ENCODE measurements at places on chromosomes 1 and 21.

GRCh38 chr1:56132520-56132919 lies 446.8 kb downstream of the PLPP3 start:
- DNase-seq = no peak

DNA sequence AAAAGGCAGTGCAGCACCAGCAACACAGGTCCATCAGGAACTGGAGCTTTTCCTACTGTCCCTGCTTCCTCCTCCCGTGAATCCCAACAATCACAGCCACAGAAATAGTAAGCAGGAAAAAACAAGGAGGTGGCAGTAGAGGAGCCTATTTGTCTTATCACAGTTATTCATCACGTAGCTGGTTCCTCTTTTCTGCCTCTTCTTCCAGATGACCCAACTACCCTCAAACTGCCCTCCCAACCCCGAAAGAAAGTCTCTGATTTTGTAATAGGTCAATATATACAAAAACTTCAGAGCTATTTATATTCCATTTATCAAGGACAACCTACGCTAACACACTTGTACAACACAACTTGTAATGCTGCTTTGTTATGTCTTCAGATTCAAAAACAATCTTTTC lies 21.4 kb downstream of the GNB1 start:
- DNase-seq = no peak

DNA sequence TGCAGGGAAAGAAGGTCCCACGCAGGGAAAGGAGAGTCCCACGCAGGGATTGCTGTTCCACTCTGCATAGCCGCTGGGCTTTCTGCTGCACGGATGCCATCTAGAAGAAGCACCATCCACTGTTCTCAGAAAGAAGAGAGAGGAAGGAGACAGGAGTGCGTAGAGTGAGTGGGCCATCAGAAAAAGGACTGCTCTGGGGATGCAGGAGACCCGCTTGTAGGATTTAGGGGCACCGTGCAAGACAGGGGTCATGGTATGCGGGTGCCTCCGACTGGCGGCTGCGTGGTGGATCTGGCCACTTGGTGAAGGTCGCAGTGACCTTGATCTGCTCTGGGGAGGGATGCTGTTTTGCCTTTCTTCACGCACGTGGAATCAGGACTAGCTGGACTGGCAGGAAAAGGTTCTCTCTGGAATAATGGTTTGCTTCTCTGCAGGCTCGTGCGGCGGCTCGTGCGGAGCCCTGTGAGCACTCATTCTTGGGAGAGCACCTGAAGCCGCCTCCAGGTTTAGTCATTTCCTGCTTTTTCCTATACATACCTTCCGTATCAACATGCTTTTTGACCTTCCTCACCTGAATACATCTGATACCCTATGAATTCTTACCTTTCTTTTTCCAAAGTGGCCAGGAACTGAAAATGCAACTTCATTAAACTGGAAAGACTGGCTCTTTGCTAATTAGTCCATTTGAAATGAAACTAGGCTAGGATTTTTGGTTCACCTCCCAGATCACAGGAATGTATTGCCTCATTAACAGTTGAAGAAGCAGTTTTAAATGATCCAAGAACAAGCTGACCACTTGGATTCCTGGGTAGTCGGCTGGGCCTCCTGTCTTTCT lies 181.6 kb downstream of the KIF26B start:
- DNase-seq = no peak

- no peak for DNase-seq
These were observed 141.0 kb downstream of the FOXD2 start for GRCh38 chr1:47578721-47579419.

GRCh38 chr1:240295811-240296210 lies 204.1 kb downstream of the FMN2 start:
- no peak for DNase-seq

GRCh38 chr1:42680921-42681683 lies 1.1 kb upstream of the YBX1 start:
- DNase-seq = no peak

- DNase-seq = no peak
These were observed 70.3 kb upstream of the KCNK1 start for GRCh38 chr1:233543338-233544255.

DNA sequence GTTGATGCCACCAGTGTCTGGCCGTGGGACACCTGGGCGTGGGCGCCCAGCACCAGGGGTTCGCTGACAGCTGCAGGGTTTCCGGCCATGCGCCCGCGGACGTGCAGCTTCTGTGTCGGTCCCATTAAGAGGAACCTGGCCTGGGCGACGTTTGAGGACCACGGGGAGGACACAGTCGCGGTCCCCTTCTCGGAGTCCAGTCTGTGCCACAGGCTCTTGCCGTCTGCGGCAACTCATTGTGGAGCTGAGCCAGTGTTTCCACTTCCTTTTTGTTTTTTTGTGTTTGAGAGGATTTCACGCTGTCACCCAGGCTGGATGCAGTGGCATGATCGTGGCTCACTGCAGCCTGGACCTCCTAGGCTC lies 1.6 kb upstream of the C1orf159 start:
- DNase-seq = no peak

GRCh38 chr1:44305962-44306422 lies 49.1 kb downstream of the ERI3 start:
- no peak for DNase-seq

GRCh38 chr1:217917281-217917887 lies 286.2 kb downstream of the SPATA17 start:
- no peak for DNase-seq

DNA sequence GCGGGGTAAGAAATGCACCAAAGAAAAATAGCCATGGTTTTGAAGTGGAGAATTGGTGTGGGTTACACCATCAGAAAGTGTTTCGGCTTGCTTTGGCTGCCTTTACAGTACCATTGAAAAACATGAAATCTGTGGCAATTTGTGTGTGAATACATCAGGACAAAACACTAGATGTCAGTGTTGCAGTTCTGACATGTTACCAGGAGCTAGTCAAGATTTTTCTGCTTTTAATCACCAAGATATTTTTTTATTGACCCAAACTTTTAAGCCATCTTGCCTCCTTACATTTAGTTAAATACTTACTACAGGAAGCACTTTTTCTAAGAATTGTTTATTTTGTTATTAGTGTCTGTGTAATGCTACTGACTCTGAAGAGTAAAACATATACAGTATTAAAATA lies 14.3 kb downstream of the RRP15 start:
- no peak for DNase-seq

DNA sequence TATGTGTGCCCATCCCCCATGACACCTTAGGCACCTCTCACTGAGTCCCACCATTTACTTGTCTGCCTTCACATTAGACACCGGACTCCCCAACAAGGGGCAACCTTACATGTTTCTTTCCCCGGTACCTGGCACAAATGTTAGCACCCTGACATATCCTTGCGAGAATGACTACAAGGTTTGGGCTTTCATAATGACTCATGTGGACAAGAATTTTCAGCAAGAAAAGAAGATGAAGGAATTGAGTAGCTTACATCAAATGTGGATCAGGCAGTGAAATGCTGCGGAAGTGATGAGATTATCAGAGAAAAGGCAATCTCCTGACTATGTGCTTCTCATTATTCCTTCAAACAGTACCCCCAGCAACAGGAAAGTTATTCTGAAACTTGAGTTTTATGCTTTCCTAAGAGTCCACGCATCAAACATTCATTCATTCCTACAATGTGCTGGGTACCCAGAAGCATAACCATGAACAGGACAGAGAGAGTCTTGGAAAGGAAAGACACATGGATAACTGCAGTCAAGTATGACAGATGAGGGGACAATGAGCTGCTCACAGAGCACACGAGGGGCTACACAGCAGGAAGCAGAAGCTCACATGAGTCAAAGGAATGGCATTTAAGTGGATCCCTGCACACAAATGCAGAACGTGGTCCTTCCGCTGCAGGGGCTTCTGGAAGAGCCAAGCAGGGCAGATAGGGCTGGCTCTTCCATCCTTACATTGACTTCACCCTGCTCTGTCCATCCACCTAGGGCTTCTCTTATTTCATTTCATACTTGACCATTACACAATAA lies 112.1 kb downstream of the PCNX2 start:
- no peak for DNase-seq

- no peak for DNase-seq
These were observed 46.5 kb upstream of the KIF26B start for GRCh38 chr1:245108246-245108645.

DNA sequence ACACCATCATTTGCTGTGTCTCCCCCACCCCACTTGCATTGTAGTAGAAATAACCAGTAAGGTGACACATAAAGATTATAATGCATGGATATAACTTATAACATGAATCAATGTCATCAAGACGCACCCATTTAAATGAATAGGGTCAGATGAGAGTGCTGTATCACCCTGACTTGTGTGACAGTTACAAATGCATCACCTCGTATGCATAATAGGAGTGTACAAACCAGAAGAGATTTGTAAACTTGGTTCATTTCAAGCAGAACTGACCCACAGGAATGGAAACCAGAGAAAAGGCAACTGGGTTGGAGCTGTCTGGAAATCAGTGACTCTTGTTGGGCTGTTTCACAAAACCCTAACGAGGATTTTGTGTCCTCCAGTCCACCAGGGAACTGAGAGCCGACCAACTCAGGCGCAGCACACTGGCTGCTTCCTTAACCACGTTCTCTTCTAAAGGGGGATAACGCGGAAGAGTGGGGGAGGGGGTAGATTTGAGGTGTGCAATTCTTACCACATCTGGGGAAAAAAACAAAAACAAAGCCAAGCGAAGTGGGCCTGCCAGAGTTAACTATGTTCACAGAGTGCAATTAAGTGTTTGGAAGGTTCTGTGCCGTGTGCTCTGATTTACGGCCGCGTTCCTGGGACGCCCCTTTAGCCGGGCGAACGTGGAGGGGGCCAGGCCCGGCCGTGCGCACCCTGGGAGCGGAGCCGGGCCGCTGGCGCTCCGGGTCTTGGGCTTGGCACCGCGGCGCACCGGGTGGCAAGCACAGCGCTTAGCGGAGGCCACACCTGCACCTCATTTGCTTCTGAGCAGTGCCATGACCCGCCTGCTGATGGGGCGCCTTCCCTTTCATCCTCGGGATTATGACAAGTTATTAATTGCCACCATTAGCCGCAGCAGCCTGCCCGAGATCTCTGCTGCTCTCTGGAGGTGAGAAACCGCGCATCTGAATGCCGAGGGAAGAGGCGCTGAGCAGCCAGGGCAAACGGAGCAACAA lies 248.8 kb upstream of the FOXD3 start:
- no peak for DNase-seq

GRCh38 chr1:223714849-223715603 lies 2.7 kb downstream of the CAPN2 start:
- DNase-seq = no peak

DNA sequence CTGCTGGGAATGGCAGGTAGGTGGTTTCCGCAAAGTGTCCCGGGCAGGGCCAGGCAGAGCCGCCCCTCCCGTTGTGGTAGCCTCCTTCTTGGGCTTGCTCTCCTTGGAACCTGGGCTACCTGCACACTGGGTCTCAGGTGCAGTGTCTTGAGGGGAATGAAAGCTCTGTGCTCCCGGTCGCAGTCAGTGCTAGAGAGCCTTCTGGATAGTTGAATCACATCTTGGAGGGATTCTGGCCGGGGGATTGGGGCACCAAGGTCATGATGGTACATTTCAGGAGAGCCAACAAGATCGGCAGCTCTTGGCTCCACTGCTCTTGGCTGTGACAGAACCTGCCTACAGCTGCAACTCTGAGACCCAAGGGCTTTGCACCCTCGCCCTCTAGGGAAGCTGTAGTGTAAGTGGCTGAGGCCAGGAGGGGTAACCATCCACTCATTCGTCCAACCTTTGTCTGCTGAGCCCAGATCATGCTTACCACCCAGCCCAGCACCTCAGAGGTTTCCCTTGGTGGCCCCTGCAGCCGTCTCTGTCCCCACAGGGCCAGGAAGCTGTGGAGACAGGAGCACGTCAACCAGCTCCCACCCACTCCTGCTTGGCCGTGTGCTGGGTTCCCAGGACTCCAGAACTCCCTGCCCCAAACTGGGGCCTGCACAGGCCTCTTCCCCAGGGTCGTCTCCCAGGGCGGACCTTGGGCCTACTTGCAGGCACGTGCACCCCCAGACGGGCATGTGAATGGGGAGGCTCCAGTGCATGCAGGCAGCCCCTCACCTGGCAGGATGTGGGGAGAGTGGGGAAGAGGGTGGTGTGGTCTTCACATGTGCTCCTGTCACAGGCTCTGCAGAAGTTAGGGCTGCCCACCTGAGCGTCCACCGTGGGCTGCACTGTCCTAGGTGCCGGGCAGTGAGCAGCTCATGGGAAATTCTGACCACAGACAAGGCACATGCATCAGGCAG lies 40.0 kb downstream of the NTPCR start:
- no peak for DNase-seq

DNA sequence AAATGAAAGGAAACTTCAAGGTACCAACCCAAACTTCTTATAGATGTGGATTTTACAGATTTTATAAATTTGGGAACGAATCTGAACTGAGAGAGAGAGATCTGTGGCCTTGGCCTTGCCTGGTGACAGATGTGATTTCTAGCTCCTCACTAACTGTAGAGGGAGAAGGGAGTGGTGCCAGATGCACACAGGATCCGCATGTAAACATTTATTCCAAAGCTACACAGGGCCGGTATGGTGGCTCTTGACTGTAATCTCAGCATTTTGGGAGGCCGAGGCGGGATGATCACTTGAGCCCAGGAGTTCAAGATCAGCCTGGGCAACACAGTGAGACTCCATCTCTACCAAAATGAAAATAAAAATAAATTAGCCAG lies 77.1 kb downstream of the PGBD5 start:
- DNase-seq = no peak

DNA sequence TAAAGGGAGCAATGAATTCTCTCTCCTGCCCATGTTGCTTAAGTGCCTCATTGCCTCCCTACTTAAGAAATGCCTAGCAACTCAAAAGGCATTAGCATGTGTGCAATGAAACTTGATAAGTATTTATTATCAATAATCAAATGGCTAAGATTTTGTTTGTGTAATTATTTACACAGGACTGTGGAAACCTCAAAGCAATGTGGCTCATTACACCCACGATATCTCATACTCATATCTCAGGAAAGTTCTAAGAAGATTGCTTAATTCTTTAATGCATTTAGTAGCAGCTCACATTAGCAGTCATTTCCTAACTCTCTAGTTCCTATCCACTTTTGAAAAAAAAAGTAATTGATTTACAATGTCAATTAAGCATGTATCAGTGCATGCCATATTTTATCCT lies 253.3 kb downstream of the DUSP10 start:
- no peak for DNase-seq

- DNase-seq = no peak
These were observed 167.2 kb downstream of the CRB1 start for GRCh38 chr1:197435224-197435623.

DNA sequence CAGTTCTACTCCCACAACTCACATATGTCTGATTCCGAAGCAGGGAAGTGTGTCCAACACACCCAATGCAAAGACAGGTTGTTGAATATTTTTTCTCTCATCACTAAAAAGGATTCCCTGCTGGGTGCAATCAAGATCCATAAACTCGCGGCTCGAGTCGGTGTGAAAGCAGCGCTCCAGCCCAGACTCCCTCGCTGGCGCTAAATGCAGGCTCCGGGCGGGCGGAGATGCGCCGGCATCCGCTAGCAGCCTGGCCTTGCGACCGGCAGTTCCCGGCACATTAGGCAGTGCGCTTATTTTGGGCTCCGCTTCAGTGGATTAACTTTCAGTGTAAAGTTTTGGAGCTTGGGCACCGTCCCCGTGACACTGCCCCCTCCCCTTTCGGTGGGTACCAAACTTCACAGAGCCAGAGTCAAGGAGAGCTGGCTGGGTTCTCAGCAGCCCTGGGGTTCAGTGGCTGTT lies 87.7 kb upstream of the POU3F1 start:
- no peak for DNase-seq

- no peak for DNase-seq
These were observed 9.0 kb upstream of the IFNGR2 start for GRCh38 chr21:33394260-33394659.
